ENCODE measurements at places on chromosomes 7 and 10. TPM values are rescaled to one million over a fixed set of nuclear protein-coding genes. Genes with fewer than 3 reads are reported as not detected.

- DNase-seq = no peak
These were observed 54.3 kb downstream of the ERCC6 start for GRCh38 chr10:49484486-49485235.

Gene DYNC1I1
- 1.9 TPM for total RNA-seq

DNA sequence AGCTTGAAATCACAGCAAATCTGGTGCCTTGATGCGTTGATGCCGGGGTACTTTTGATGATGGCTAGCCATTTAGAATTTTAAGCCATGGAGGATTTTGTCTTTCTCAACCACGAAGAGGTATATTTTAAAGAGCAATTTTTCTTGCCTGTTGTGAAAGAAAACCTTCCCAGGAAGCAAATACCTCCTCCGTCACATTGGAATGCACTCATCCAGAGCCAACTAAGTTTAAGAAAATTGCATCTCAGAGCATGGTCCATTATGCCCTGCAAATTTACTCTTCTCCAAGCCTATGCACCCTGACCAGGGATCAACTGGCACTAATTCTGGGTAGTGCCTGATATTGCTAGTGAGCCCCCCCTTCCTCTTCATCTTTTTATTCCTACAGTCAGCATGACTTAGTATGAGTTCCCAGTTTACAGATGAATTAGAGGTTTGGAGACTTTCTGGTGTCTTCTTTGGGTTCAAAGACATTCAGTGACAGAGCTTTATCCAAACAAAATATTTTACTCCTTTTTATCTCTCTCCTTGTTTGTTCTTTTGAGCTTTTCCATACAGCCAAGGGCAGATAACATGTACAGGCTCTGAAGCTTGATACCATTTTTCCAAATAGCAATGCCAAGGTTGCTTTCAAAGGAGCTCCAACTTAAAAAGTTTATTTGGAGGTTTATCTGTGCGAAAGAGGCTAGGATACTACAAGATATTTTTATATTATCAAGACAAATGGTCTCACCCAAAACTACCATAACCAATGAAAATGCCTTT lies 56.6 kb upstream of the ANK3 start:
- DNase-seq = no peak

Gene PTF1A
- not detected for total RNA-seq

DNA sequence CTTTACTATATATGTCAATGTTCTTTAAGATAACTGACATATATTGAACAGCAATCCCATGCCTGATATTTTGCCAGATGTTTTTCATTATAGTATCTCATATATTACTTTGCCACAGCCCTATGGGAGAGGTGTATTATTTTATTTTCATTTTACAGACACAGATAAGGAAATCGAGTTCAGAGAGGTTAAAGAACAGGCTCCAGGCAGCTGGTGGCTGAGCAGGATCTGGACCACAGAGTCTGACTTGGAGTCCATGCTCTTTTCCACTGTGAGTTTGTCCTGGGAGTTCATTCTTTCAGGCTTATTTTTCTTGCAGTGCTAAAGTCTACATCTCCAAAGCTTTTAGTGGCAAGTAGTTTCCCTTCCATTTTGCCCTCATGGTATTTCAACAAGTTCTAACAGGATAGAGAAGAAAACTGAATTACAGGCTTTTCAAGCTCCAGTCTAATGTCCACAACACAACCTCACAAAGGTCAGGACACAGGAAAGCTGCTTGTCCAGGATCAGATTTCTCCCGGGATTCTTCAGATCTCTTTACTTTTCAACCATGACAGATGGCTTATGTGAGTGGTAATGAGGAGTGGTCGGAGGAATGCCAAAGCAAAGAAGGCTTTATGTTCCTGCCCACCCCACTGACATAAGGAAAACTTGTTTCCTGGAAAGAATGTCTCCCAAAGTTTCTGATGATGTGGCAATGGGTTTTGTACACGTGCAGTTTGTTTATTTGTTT lies 13.1 kb upstream of the SLC35B4 start:
- no peak for DNase-seq

DNA sequence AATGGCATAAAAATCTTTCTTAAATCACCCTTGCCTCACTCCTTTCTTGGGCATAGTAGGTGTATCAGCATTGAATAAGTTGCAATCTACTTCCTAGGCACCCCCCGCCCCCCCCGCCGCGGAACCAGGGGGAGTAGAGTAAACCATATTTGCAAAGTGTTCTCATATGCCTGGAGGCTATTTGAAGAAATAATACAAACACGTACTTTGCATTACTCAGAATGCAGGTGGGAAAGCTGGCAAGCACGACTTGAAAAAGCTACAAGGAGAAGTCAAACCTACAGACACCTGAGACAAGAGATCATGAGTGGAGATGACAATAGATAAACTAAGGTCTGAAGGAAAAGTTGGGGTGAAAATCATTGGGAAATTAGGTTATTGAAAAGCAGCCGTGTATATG lies 65.6 kb downstream of the POM121L12 start:
- DNase-seq = no peak

GRCh38 chr10:86486856-86487255 lies 34.7 kb downstream of the WAPL start:
- DNase-seq = no peak

DNA sequence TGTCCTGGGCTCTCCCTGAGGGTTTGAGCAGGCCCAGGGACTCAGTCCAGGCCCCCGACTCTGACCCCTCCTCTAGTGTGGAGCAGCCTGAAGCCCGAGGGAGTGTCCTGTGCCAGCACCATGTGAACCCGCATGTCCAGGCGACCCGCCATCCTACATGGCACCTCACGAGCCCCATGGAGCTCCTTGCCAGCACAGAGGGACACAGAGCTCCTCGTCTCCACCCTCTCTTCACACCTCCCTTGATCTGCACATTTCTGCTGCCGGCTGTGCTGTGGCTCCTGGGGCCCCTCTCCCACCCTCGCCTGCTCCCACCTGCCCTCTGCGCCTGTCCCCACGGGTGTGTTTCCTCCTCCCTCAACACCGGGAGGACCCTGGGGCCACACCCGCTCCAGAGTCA lies 103.5 kb downstream of the ADARB2 start:
- DNase-seq = no peak

Gene HABP2
- total RNA-seq = 0.24 TPM

DNA sequence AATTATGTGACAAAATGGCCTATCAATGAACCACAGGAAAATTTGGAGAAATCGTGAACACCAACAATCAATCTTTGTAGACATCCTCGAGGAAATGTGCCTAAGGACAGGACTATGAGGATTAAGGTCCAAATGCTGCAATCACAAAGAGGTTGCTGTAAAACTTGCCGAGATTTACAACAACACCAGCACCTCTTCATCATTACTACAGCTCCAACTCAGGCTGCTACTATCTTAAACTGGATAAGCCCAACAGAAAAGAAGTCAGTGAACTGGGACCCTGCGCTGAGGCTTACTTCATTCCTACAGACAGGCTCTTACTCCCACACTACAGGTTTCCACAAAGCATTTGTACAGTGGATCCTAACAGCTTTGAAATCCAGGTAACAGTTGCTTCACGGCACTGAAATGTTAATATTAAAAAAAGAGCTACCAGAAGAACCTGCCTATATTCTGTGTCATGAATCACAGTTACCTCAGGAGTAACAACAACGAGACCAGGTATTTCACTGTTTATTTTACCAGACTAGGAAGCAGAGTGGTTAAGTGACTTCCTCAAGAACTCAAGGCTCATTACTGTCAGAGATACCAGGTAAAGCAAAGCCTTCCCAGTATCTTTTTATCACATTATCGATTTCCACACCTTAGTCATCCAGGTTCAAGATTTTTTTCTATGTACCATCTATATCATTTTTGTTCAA lies 23.9 kb downstream of the CACUL1 start:
- DNase-seq = no peak

- DNase-seq = no peak
These were observed 109.8 kb upstream of the ELMO1 start for GRCh38 chr7:37558320-37559096.

DNA sequence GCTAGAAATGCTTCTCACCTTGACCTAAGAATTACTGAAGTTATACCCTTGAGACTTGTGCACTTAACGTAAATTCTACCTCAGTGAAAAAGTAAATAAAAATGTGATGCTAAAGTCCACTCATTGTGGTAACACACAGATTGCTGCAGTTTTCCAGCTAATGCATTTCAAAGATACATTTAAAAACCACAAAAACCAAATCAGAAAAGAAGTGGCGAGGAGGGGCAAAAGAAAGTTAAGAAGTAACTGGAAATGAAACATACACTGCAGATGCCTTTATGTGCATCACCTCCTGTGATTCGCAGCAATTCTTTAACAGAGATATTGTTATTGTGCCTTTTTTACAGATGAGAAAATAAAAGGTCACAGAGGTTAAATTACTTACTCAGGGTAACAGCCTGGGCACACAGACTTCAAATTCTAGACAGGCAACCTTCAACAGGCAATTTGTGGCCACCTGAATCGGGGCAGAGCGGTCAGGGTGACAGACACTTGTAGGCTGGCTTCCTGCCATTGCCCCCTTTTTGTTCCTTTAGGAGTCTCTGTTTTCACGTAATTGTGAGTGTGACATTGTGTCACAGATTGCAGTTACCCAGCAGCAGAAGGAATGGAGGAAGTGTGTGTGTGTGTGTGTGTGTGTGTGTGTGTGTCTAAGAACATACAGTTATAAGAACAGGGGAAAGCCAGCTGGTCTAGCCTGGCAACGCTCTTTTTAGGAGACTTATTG lies 1.9 kb downstream of the WIPF3 start:
- no peak for DNase-seq

Gene TLX1
- total RNA-seq = not detected

- no peak for DNase-seq
These were observed 200.6 kb upstream of the COBL start for GRCh38 chr7:51517187-51517586.

DNA sequence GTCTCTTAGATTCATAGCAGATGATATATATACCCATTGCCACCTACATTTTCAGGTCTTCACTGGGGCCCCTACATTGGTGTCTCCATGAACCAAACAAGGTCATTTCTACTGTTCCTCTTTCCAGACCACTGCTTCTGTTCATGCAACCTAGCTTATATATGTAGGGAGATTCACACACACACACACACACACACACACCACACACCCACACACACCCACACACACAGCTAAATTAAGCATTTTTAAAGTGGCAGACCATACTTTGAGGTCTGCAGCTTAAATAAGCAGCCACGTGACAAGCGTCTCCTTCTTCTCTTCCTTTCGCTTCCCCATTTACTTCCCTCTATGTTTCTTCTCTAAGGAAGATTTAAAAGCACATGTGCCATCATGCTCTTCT lies 70.0 kb upstream of the CC2D2B start:
- no peak for DNase-seq

All from left lung (tissue), 14 donors.